CD4-positive, alpha-beta T cell treated with Interleukin-12 subunit alpha and Interleukin-12 subunit beta, for 1 hour (primary cell): ENCODE measurements at places on chromosomes 1 and 21.

DNA sequence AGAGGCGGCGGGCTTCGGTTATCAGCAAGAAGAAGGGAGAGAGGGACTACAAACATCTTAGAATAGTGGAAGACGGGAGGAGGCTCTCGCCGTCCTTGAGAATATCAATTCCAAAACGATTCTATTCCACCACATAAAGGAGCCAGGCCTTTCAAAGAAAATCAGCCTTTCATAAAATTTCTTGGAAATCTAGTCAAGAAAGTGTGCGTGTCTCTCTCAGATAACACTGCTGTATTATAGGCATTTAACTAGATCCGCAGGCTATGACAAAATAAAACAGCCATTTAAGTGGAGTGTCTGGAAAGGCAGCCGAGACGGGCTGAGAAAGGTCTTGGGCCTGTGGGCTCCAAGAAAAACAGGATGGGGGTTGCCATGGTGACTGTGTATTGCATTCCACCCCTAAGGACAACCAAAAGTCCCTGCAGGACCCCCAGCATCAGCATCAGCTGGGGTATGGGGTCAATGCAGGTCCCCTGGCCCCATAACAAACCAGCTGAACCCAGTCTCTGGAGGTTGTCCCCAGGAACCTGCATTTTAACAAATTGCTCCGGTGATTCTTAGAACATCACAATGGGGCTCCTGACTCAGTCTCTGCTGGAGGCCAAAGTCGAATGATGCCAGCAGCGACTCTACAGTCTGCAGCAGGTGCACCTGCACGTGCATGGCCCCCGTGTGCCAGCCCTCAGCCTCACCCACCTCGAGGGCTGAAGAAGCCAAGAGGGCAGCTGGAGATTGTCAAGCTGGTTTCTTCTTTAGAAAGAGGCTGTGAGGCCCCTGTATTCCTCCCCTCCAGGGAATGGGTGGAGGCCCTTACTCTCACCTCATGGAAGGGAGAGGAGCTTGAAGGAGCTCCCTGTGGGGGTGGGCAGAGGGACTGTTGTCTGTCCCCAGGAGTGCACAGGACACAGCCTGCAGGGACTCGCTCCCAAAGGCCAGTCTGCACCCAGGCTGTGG lies 287.4 kb downstream of the NPHP4 start:
- DNase-seq: no peak

GRCh38 chr1:9292361-9293240 lies at the start of gene SPSB1:
SPSB1 (plus strand) TSS chr1:9292894; CDS start chr1:9355892, 62,998 bp downstream.
- peak; percentile 74 for DNase-seq

DNA sequence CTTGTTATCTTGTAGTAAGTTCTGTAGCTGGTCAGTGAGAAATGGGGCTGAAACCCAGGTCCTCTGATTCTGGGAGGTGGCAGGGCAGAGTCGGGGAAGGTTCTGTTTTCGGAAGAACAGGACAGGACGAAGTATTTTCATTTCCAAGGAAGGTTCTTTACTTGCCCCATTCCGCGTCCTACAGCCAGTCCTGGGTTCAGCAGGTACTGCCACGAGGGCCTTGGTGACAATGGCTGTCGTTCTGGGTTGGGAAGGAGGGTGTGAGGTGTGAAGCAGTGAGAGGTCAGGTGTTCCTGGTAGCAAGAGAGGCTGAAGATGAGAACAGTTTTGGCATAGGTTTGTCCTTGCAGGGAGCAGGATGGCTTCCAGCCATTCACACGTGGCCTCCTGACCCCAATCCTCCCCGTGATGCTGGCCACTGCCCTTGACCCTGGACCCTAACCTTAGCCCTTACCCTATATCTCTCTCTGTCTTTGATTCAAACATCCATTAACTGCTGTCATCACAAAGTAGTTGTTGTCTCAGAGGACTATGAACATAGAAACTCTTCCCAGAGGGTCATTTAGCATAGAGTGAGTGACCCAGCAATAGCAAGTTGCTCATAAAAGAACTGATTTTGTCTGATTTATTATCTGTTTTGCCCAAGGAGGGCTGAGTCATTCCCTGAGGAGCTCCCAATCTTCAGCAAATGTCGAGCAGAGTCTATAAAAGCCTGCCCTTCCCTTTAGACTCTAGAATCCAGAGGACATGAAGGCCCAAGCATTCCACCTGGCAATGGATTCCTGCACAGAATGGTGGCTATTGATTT lies 25.0 kb downstream of the VASH2 start:
- DNase-seq: no peak

DNA sequence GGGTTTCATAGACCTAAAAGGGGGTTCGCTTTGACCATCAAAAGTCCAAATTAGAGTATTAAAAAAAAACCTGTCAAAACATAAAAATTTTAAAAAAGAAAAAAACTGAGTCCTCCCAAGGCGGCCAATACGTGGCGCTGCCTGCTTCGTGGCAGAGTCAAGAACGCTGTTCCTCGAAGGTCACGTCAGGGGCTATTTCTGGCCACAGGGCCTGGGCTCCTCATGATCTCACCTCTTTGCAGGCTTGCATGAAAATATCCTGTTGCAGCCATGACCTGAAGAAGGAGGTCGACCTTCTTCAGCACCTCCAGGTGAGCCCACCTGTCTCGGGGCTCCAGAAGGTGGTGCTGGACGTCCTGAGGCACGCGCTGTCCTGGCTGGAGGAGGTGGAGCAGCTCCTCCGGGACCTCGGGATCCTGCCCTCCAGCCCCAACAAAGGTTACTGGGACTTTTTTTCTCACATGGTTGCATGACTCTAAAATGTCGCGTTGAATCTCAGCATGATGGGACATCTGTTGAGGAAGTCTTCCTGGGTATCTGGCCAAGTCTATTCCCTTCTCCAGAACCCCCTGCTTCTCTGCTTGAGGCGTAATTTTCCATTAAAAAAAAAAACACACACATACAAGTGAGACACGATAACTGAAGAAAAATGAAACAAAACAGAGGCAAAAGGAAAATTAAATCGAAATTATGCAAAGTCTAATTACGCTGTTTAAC lies 80.4 kb upstream of the EFHD2 start:
- no peak for DNase-seq

DNA sequence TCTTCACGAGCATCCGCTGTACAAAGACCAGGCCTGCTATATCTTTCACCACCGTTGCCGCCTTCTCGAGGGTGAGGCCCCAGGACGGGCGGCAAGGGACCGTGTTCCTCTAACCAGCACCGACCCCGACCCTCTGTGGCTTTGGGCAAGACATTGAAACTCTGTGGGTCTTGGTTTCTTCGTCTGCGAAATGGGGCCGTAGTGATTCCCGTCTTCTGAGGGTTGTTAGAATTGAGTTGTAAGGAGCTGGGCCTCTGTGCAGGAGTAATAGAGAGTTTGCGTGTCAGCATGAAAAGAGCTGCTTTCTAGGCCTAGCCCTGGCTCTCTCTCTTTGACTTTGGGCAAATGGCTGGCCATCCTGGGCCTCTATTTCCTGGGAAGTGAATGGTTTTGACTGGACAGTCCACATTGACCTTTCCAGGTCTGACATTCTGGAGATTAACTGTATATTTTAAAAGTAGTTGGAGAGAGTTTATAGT lies 591 bp downstream of the MRPL37 start:
- no peak for DNase-seq

DNA sequence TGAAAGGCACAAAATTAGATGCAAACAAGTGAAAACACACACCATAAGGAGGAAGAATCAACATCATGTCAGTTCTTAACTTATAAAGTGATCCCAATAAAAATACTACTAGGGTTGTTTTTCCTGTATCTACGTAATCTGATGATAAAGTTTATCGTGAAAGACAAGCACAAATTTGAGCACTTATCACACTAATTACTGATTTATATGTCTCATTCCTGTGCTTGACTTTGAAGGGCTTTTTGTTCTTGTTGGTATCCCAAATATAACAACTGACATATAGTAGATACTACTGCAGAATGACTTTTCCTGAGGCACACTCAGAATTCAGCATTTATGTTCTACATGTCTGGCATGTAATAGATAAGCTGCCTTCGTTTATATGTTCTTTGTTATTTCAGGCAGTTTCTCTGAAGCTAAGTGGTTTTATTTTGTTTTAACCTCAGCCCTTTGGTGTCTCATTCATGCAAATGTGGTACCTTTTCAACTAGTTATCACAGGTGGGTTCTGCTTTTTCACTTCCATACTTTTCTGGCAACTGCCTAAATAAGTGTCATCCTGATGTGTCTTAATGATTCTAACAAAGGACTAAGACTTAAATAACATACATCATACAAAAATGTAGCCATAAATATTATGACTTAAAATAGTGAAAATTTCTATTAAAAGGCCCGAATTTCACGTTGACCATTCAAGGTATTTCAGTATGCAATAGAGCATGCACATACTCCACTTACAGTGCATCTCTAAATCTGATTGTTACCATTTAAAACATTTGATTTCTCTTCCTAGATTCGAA lies 73.2 kb downstream of the LRRC8C start:
- no peak for DNase-seq

DNA sequence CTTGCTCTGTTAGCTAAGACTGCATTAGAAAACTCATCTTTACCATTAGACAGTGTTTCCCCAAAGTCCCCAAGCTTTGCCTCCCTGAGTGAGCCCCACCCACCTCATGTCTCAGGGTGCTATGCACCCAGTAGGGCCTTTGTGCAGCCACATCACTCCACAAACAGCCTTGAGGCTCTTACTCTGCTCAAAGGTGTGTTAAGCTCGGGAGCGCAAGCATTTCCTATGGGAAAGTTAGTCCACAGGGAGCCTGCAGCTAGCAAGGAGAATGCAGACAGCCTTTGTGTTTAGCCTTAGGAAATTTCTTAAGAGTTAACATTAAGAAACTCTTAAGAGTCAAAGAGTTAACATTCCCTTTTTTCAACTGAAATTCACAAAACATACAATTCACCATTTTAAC lies 278.8 kb downstream of the AJAP1 start:
- DNase-seq: no peak

DNA sequence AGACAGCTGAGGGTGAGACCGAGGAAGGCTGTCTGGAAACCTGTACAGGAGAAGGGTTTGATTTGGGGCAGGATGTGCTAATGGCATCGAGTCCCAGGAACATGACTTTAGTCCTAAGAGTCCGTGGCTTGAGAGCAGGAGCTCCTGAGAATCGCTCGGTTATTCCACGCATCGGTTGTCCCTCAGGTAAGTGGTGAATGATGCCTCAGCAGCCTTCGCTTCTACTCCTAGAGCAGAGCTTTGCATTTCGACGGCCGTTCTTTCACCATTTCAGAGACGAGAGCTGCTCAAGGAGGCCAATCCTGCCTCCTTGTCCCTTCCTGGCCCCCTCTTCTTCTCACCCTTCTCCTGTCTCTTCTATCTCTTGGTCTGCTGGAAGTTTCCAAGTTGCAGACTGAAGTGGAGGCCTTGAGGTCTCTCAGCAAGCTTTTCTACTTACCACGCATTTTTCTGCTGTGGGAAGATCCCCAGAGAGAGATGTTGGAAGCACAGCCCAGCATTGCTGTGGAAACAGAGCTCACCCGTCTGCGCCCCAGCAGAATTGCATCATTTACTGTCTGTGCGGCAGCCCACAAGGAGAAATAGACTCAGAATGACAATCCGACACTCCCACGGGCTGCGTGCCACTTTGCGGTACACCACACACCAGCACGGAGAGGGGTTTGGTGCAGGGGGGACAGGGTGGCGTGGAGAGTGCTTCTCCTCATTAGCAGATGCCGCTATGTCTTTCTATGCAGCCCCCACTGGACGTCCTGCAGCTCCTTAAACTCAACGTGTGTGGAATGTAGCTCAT lies 270.7 kb upstream of the C1orf174 start:
- no peak for DNase-seq

GRCh38 chr21:31803039-31804007 lies 69.5 kb upstream of the HUNK start:
- DNase-seq: no peak

GRCh38 chr1:9110669-9111356 lies 18.1 kb downstream of the GPR157 start:
- peak; percentile 79 for DNase-seq
